ENCODE measurements at places on chromosomes 1 and 21.

- DNase-seq, result no peak
Observed at GRCh38 chr1:236982380-236982779, 21.9 kb downstream of the MT1HL1 start.

- no peak for DNase-seq
Observed at GRCh38 chr1:150893336-150893913, 6.5 kb downstream of the CTXND2 start.

DNA sequence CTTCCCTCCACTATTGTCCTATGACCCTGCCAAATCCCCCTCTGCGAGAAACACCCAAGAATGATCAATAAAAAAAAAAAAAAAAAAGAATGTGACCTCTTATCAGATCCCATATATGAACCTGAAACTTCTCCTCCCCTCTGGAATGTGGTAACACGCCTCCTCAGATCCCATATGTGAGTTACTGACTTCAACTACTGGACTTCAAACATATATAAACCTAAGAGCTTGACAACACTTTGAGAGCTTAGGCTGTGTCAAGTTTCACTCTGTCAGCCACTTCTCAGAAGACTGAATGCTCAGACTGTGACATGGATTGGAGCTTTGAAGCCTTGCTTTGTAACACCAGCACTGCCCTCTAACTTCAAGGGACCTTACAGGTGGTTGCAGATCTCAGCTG lies 148.4 kb downstream of the COP1 start:
- DNase-seq, result no peak

GRCh38 chr1:224619209-224619608 lies 3.1 kb downstream of the CNIH3 start:
- no peak for DNase-seq

- DNase-seq, result peak; percentile 1
Observed at GRCh38 chr1:4027492-4028138, 127.5 kb upstream of the C1orf174 start.

DNA sequence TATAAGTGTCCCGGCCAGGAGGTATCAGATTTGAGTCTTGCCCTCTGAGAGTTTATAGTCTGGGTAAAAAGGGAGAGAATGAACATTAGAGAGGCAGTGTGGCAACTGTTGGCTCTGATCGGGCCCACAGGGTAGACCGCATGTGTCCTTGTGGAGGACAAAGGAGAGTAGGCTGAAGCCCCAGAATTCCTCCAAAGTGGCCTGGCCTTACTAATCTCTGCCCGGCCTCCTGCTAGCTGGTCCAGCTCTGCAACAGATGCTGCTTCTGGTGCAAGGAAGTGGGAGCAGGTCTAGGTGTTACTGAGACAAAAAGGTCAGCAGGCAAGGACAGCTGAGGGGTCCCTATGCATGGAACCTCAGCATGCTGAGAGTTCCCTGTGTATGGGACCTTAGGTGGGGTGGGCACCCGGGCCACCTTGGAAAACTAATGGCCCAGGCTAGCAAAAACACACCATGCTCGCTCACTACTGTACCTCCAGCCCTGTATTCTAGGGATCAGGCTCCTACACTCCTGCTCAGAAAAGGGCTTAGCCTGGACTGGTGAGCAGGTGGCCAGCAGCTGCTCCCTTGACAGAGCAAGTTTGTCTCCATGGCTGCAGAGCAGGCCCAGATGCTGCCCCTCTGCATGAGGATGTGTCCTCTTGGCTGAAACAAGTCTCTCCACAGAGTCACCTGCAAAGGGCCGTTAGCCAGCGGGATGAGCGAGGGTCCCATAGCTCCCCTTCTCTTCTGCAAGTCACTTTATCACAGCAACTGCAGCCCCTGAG lies 30.3 kb upstream of the RGS16 start:
- no peak for DNase-seq

DNA sequence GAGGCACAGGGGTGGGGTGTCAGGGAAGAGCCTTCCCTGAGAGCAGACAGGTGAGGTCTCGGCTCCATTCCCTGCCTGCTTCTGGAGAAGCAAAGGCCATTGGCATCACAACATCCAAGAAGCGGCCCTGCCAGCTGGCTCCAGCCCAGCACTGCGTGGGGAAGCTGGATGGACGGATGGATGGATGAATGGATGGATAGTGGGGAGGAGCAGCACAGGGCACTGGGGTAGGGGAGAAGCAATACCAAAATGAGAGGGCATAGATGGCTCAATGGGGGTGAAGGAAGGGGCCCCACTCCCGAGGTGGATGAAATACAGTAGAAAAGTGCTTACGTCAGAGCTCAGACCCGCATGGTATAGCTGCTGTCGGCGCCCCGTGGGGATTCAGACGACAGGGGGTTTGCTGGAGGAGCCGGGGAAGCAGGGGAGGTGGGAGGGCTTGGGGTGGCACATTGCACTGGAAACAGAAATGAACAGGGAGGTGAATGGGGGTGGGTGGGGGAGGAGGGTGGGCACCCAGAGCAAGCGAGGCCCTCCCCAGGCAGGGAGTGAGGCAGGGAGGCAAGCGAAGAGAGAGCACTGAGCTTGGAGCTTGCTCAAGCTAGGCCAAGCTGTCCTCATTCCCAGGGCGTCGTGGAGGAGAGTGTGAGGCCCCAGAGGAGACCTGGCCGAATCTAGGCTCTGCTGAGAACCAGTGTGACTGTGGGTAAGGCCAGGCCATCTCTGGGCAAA lies 9.5 kb upstream of the GOLT1A start:
- no peak for DNase-seq

Data from stimulated activated CD4-positive, alpha-beta T cell treated with anti-CD3 and anti-CD28 coated beads, Interleukin-12 subunit alpha, Interleukin-12 subunit beta, amount 100 ng/mL, for 48 hours (primary cell).